Left lung (tissue), 14 donors: ENCODE measurements at places on chromosomes 2 and 18. TPM values are rescaled to one million over a fixed set of nuclear protein-coding genes. Genes with fewer than 3 reads are reported as not detected.

GRCh38 chr2:239015218-239015900 lies 167.5 kb downstream of the TWIST2 start:
- peak; percentile 17 for DNase-seq

GRCh38 chr2:158181171-158181570 lies 79.5 kb downstream of the UPP2 start:
- no peak for DNase-seq

DUSP2 gene
- 3.3 TPM for polyA plus RNA-seq

KLHL14 gene
- 1.4 TPM for polyA plus RNA-seq

CDH19 gene
- 0.14 TPM for polyA plus RNA-seq

IL36RN gene
- not detected for polyA plus RNA-seq

ABCB11 gene
- polyA plus RNA-seq: 0.20 TPM

KIAA2012 gene
- polyA plus RNA-seq: 0.46 TPM
